ENCODE measurements at places on chromosomes 6 and 20.

GRCh38 chr6:54286141-54286540, 22.1 kb upstream of the TINAG start:
- no peak for DNase-seq

GRCh38 chr20:50727792-50728485, 3.4 kb upstream of the PARD6B start:
- no peak for DNase-seq

DNA sequence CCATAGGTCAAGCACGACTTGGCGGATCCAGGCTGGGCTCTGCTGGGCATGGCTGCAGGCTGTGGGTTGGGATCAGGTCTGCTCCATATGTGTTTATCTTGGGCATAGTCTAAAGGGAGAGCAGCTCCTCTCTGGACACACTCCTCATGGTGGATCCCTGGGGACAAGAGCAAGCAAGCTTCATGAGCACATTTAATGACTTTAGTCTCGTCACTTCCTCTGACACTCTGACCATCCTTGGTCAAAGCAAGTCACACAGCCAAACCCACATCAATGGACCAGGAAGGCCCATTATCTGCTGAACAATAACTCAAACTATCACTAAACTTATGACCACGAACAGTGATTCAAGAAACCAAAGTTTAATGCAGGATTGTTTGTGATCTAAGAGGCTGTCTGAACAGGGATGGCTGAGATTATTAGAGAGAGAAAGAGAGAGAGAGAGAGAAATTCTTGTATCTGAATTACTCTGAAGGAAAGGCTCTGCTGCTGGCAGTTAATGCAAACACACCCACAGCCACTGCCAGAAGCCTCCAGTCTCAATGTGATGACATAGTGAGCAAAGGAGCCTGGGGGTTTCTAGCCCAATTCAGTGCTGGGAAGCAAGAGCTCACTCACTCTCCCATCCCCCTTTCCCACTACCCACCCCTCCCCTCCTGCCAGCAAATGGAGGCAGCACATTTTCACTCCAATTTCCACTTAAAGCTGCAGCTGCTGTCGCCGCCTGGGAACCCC, 490.2 kb upstream of the SULF2 start:
- DNase-seq: no peak

GRCh38 chr6:63305277-63305676, 14.5 kb downstream of the LGSN start:
- DNase-seq: no peak

DNA sequence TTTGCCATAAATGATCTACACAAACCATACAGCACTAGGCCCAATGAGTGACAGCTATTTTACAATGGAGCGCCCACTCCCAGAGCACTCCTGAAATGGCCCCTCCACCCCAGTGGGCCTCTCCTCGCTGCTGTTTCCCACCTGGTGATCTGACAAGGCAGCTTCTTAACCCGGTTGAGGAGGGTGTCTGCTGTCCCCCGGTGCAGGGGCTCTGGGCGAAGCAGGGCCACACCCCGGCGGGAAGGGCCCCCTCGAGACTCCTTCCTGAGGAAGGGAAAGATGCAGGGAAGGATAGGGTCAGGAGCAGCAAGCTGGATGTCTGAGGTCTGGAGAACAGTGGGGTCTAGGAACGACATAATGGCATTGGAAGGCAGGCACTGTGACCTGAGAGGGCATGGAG, 10.2 kb downstream of the ABHD16A start:
- DNase-seq: no peak

- no peak for DNase-seq
Observed at GRCh38 chr6:51386347-51386836, 567.7 kb downstream of the TFAP2B start.

GRCh38 chr20:63043348-63044203, 36.8 kb upstream of the BHLHE23 start:
- no peak for DNase-seq

DNA sequence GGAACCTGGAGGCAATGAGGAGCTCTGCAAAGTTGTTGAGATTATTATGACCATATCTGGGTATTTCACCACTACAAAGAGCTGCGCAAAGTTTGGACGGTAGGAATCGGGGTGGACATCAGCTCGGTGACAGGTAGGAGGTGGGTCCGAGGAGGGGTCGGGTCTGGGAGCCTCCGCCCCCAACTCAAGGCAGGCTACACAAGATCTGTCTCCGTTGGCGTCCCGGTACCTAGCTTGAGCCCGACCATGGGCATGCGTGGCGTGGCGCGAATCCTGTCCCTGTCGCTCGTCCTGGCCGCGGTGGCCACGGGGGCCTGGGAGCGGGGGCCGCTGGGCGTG, 40.2 kb upstream of the ZNFX1 start:
- no peak for DNase-seq

GRCh38 chr6:26286168-26286877, 78.7 kb upstream of the BTN3A2 start:
- peak; percentile 45 for DNase-seq

DNA sequence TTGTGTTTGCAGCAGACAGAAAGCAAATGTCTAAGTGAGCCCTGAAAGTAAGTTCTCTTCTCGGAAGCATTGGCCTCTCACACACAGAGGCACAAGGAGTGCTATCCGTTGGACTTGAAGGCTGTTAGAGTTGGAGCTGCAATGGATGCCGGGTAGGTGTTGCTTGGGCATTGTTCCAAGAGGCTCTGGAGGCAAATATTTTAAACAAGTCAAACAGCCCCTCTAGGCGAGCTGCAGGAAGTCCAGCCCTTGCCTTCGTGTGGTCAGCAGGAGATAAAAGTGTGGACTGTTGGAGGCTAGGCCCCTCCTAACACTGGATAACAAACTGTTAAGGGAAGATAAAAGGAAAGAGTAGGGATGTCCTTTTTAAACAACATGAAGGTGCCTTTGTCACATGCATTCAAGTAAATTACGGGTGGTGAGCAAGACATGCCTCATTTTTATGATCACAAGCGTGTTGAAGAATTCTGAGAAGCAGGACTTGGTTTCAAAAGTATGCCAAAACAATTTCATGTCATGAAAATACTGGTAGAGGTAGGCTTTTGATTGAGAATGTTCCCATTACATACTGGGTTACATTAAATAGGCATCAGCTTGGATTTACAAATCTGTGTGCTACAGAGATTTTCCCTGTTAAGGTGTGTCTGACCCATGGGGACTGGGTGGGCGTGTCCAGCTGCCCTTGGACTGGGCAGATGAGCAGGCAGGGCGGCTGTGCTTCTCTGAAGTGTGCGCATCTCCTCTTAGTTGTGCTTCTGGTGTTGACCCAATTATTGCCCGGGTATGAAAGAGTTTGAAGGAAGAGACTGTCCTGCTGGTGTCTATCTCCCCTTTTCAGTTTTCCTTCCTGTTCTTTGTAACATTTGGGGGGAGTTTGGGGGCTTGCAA, 57.5 kb downstream of the RREB1 start:
- no peak for DNase-seq

All from NCI-H1694 treated with DMSO at 0.1 percent for 48 hours (cell line).